ENCODE measurements at places on chromosomes 6 and 20.

DNA sequence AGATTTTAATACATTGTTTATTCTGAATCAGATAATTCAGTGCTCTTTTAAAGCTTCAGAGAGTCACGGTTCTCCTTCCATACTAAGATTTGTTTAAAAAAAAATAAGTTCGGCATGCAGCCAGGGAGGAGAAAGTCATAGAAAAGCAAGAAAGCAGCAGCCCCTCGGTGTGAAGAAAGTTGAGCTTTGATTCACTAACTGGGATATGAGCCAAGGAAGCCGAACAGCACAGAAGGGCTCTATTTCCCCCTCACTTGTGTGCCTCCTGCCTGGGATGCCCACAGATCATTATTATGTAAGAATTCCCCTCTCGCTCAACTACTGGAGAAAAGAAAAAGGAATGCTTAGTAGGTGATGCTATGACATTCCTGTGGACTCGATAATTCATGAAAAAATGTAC lies 69.3 kb upstream of the SYNJ2 start:
- DNase-seq: no peak

GRCh38 chr6:139743664-139744437 lies 369.4 kb upstream of the CITED2 start:
- no peak for DNase-seq

DNA sequence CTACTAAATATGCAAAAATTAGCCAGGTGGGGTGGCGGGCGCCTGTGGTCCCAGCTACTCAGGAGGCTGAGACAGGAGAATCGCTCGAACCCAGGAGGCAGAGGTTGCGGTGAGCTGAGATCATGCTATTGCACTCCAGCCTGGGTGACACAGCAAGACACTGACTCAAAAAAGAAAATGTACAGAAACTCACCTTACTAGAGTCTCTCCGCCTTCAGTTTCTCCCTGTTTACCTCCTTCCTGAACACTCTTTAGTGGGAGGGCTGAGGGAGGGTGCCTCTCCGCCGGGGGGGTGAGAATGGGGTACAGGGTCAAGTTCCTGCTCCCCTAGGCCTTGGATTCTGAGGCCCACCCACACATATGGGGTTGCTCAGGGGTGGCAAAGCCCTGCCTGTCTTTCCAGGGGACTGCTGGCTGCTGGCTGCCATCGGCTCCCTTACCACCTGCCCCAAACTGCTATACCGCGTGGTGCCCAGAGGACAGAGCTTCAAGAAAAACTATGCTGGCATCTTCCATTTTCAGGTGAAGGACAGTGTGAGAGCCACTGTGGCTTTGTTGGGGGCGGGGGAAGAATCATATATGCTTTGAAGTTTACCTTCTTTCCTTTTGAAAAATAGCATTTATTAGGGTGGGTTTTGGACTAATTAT lies 13.4 kb downstream of the CAPN11 start:
- no peak for DNase-seq

DNA sequence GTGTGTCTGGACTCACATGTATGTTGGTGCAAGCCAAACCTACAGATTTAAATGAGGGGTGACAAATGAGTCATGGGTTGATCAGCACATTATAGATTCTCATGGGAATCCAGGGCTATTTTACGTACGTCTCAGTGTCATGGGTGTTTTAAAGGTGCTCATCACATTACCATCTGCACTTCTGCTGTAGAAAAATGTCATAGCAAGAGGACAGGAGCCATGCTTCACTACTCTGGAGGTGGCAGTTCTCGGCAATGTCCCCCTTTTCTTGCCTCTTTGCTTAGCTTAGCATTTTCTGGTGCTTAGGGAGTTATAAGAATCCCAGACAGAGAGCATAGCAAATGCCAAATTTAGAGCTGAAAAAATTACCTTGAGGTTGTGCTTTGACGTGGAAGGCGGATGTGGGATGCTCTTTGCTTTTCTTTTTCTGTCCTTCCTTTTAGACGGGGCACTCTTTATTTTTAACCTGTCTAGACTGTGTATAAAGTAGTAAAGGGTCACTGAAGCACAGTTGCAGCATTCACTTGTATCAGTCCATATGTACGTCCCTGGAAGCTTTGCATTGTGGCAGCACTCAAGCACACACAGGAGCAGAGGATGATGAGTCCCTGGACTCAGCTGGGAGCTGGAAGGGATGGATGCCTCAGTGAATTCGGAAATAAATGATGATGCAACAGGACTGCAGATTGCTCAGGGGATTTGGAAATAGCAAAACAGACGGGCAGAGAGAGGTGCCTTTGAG lies 139.7 kb downstream of the SYNDIG1 start:
- DNase-seq: no peak

GRCh38 chr6:107819964-107820337 lies 4.2 kb downstream of the SCML4 start:
- DNase-seq: no peak

DNA sequence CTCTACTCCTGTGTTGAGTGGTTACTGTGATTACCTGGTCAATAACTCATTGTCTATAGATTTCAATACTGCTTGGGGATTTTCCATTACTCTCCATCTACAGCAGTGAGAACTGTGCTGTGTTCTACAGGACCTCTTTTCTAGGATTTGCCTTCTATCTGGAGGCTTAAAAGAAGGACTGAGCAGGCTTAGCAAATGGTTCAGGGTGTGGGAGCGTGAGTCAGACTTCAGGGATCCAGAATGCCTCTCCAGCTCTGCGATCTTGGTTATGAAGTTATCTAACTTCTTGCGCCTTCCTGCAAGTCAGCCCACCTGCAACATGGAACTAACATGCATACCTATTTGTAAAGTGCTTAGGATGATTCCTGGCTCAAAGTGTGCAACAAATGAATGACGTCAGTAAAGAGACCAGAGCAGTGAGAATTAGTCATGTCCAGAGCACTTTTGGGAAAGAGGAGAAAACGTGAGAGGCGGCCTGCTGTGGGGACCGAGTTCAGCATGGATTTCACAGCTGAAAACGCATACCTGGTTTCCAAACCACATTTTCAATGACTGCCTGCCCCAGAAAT lies 610.1 kb upstream of the CDH4 start:
- DNase-seq: no peak

GRCh38 chr20:62691487-62691886 lies 17.1 kb upstream of the NTSR1 start:
- no peak for DNase-seq

Measured in GDM1 (cell line).